ENCODE measurements at places on chromosomes 12 and 14.

GRCh38 chr12:124294780-124295341 lies at the start of gene RFLNA:
TSS of gene RFLNA (plus strand) at chr12:124295093. CDS start at chr12:124295430, 337 bp downstream.
- DNase-seq, result no peak
- H3K27ac ChIP-seq, result no peak within 1 kb of the TSS
- no peak within 1 kb of the TSS for H3K4me3 ChIP-seq
- H3K27me3 ChIP-seq, result peaks cover 49% of the 10 kb centered on the region

DNA sequence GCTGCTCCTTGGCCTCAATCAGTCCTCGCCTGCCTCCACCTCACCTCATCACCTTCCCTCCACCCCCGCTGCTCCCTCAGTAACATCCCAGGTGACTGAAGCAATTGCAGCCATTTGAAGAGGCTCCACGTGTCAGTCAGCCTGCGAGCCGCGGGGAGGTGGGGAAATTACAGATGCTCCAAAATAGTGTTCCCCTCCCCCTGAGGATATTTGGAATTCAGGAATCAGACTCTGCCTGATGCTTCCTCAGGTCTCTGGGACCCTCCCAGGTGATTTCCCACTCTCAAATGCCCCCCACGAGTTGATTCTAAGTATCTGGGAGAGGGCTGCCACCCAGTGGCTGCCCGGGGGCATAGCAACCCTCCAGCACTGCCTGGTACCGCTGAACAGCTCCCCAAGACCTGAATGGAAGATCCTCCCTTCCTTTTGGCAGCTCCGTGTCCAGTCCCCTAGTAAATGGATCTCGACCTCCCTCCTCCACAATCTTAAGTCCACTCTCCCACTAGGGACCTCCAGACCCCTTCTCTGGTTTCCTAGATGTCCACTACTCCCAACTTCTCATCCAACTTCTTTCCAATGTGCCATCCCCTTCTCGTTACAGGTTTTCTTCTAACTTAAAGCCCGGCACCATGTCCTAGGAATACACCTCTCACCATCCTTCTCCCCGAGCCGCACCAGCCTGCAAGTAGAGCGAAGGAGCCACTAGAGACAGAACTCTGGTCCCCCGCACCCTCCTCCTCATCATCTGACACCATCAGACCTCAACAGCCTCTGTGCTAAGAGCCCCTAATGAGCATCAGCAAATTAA lies 1.4 kb upstream of the ASIC1 start:
- peak overlapping the region; percentile 39 for H3K4me3 ChIP-seq
- peak; percentile 72 for DNase-seq
- peaks cover 36% of the 10 kb centered on the region for H3K27me3 ChIP-seq
- no peak overlapping the region for H3K27ac ChIP-seq
- peaks cover 42% of the 10 kb centered on the region for H3K4me1 ChIP-seq

DNA sequence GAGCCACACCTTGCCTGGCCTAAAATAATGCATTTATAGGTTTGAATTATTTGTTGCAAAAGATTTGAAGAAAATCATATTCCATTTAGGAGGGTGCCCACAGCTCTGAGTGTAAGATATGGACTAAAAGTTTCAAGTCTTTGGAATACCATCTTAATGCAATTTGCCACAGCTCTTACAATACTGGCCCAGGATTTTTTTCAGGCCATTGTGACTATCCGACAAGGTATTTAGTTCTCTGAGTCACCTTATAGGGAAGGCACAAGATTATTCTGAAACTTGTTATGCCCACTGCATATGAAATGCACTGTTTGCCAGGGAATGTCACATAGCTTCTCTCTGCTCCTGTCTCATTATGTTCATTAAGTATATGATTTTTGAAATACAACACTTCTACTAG lies 29.6 kb upstream of the SLC6A13 start:
- no peaks in the 10 kb centered on the region for H3K27me3 ChIP-seq
- DNase-seq, result no peak
- H3K36me3 ChIP-seq, result peaks cover 76% of the 10 kb centered on the region

- H3K27ac ChIP-seq, result peak overlapping the region; percentile 78
- no peaks in the 10 kb centered on the region for H3K27me3 ChIP-seq
- peaks cover 43% of the 10 kb centered on the region for H3K36me3 ChIP-seq
- no peak for DNase-seq
Observed at GRCh38 chr14:91390165-91390778, 27.3 kb downstream of the CCDC88C start.

GRCh38 chr12:52195065-52195730 lies 3.4 kb upstream of the KRT80 start:
- peaks cover 12% of the 10 kb centered on the region for H3K27me3 ChIP-seq
- H3K27ac ChIP-seq, result no peak overlapping the region
- H3K4me3 ChIP-seq, result no peak overlapping the region
- no peak for DNase-seq
- H3K4me1 ChIP-seq, result peaks cover 2% of the 10 kb centered on the region

DNA sequence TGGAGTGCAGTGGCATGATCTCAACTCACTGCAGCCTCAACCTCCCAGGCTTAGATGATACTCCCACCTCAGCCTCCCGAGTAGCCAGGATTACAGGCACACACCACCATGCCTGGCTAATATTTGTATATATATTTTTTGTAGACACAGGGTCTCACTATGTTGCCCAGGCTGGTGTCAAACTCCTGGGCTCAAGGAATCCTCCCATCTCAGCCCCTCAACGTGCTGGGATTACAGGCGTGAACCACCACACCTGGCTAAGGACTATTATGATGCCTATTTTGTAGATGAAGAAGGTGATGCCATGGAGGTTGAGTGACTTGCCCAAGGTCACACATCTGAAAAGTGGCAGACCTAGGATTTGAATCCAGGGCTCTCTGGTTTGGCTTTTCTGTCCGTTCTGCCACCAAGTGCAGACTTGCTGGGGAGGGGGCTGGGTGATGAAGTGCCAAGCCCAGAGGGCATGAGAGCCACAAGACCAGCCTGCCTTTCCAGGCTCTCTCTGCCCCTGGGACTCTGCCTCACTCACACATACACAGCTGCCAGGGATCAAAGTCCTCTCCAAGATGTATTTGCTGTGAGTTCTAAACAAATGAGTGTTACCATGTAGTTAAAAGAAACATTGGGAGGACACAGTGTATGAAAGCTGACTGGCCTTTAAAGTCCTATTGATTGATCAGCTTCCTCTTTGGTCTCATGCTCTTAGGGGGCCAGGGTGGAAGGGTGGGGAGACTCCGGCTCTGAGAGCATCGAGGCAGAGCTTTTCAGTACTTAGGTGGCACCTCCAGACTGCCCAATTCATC lies 21.3 kb upstream of the RBM19 start:
- no peaks in the 10 kb centered on the region for H3K4me1 ChIP-seq
- no peaks in the 10 kb centered on the region for H3K36me3 ChIP-seq
- H3K27ac ChIP-seq, result no peak overlapping the region
- no peak for DNase-seq

GRCh38 chr12:111022386-111022785 lies 102.0 kb upstream of the MYL2 start:
- no peaks in the 10 kb centered on the region for H3K36me3 ChIP-seq
- no peaks in the 10 kb centered on the region for H3K4me1 ChIP-seq
- H3K27ac ChIP-seq, result no peak overlapping the region
- H3K4me3 ChIP-seq, result no peak overlapping the region
- peaks cover 30% of the 10 kb centered on the region for H3K27me3 ChIP-seq
